ENCODE measurements at places on chromosomes 4 and X.

- H3K27me3 ChIP-seq = no peaks in the 10 kb centered on the region
- DNase-seq = no peak
- H3K4me1 ChIP-seq = no peaks in the 10 kb centered on the region
- H3K27ac ChIP-seq = no peak overlapping the region
- no peaks in the 10 kb centered on the region for H3K36me3 ChIP-seq
Measured at GRCh38 chr4:77399831-77400230, 205.8 kb upstream of the CXCL13 start.

GRCh38 chr4:15948826-15949225 lies 10.3 kb upstream of the FGFBP1 start:
- no peaks in the 10 kb centered on the region for H3K4me1 ChIP-seq
- H3K27ac ChIP-seq = no peak overlapping the region
- H3K27me3 ChIP-seq = no peaks in the 10 kb centered on the region
- no peaks in the 10 kb centered on the region for H3K36me3 ChIP-seq
- no peak overlapping the region for H3K4me3 ChIP-seq

- no peak overlapping the region for H3K4me3 ChIP-seq
- no peak overlapping the region for H3K27ac ChIP-seq
- no peaks in the 10 kb centered on the region for H3K27me3 ChIP-seq
- H3K4me1 ChIP-seq = no peaks in the 10 kb centered on the region
- H3K36me3 ChIP-seq = no peaks in the 10 kb centered on the region
Measured at GRCh38 chr4:183242291-183242690, 77.8 kb downstream of the CLDN22 start.

GRCh38 chr4:26764231-26764630 lies 96.4 kb upstream of the STIM2 start:
- H3K27ac ChIP-seq = no peak overlapping the region
- H3K27me3 ChIP-seq = no peaks in the 10 kb centered on the region
- no peak overlapping the region for H3K4me3 ChIP-seq
- H3K36me3 ChIP-seq = no peaks in the 10 kb centered on the region
- no peaks in the 10 kb centered on the region for H3K4me1 ChIP-seq

DNA sequence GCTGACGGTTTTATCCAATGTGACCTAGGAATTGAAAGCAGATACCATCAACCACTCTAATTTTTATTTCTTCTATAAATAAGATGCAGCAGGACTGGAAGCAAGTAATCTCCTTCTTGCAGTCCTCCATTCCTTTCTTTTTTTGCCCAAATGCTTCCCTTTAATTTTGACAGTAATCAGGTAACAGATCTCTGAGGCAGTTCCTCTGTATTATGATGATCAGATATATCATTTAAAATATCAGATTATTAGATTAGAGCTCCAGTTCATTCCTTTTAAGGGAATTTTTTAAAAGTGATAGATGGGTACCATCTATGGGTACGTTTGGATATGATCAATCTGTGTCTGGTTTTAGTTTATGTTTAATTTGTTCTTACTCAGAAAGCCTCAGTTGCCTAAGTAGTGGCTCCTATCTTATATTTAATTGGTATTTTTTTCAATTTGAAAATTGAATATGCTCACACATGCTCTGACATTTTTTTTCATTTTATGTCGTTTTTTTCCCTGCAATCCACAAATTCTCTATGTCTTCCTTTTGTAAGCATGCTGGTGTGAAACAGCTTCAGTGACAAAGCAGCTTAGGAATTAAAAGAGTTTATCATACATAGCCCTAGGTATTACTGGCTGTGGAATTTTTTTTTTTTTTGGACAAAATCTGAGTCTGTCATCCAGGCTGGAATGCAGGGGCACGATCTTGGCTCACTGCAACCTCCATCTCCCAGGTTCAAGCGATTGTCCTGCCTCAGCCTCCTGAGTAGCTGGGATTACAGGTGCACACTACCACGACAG lies 73.7 kb upstream of the ANK2 start:
- no peak overlapping the region for H3K27ac ChIP-seq
- no peaks in the 10 kb centered on the region for H3K27me3 ChIP-seq
- no peak overlapping the region for H3K4me3 ChIP-seq
- no peaks in the 10 kb centered on the region for H3K4me1 ChIP-seq
- no peaks in the 10 kb centered on the region for H3K36me3 ChIP-seq

GRCh38 chrX:136768469-136769084 lies 12.2 kb downstream of the ARHGEF6 start:
- H3K27me3 ChIP-seq = no peaks in the 10 kb centered on the region
- peak; percentile 49 for DNase-seq
- H3K4me1 ChIP-seq = peaks cover 58% of the 10 kb centered on the region
- H3K36me3 ChIP-seq = no peaks in the 10 kb centered on the region
- peak overlapping the region; percentile 50 for H3K4me3 ChIP-seq
- no peak overlapping the region for H3K27ac ChIP-seq

GRCh38 chr4:185656467-185656931 lies 121.2 kb upstream of the PDLIM3 start:
- no peaks in the 10 kb centered on the region for H3K4me1 ChIP-seq
- no peak overlapping the region for H3K27ac ChIP-seq
- no peaks in the 10 kb centered on the region for H3K27me3 ChIP-seq

GRCh38 chrX:39848243-39848642 lies 249.5 kb downstream of the BCOR start:
- H3K27ac ChIP-seq = no peak overlapping the region
- H3K36me3 ChIP-seq = no peaks in the 10 kb centered on the region
